ENCODE measurements at places on chromosomes 6 and 20.

- DNase-seq = no peak
These were observed 225.5 kb downstream of the BMP2 start for GRCh38 chr20:6993011-6993410.

- DNase-seq = no peak
These were observed 49.0 kb downstream of the SSR1 start for GRCh38 chr6:7264041-7264440.

GRCh38 chr6:143804835-143805239 lies 38.3 kb upstream of the LTV1 start:
- no peak for DNase-seq

DNA sequence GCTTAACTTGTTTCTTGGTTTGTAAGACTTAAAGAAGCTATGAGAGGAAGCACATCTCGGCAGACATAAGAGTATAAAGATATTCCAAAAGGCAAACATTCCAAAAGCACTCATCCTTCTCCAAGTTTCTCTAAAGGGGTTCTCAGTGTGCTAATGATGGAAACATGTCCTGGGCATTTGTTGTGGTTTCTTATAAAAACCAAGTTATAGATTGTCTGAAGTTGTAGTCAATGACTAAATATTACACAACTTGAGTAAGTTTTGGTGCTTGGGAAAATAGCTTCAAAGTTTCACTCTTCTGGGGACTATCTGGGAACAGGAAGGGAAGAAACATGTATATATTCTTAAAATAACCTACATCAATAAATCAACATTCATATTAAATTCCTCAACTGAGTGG lies 128.3 kb upstream of the TBX18 start:
- DNase-seq = no peak

DNA sequence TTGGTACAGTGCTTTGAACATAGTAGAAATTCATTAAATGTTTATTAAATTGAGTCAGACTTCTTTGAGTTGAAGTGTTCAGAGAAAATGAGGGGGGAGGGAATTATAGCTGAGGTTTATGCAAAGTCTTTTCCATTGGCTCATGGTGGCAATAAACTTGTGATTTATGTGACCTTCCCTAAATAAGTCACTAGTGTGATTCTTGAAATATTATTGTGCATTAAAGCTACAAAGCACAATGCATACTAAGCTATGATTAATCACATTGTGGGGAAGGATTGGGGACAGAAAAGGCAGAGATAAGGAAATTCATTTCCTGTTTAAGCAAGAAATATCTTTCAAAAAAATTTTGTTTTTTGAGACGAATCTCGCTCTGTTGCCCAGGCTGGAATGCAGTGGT lies 877.5 kb downstream of the TFAP2A start:
- DNase-seq = no peak

- no peak for DNase-seq
These were observed 155.6 kb downstream of the SAMD5 start for GRCh38 chr6:147664092-147664491.

- no peak for DNase-seq
These were observed 430.7 kb upstream of the PTCHD4 start for GRCh38 chr6:48541649-48542048.

- DNase-seq = no peak
These were observed 519.7 kb upstream of the ID4 start for GRCh38 chr6:19317431-19317986.
